ENCODE measurements at places on chromosomes 6 and 20.

DNA sequence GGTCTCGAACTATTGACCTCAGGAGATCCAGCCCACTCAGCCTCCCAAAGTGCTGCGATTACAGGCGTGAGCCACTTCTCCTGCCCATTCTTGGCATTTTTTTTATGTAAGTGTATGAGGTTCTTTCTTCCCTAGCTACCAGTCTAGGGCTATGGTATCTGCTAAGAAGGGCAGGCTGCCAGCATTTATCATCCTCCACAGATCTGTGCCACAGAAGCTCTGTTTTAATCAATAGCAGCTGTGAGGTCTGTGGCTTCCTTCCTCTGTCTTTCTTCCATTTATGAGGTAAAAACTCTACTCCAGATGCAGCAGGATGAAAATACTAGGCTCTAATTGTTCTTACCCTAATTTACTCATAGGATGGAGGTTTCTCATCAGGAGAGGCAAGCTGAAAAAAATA, 1382.4 kb upstream of the ADGRB3 start:
- DNase-seq: no peak

GRCh38 chr6:13302751-13303667, 25.3 kb downstream of the TBC1D7 start:
- DNase-seq: peak; percentile 88

GRCh38 chr6:134258849-134259306, 59.0 kb downstream of the SGK1 start:
- DNase-seq: no peak

GRCh38 chr6:158158123-158158522, 9.9 kb downstream of the SERAC1 start:
- DNase-seq: no peak

DNA sequence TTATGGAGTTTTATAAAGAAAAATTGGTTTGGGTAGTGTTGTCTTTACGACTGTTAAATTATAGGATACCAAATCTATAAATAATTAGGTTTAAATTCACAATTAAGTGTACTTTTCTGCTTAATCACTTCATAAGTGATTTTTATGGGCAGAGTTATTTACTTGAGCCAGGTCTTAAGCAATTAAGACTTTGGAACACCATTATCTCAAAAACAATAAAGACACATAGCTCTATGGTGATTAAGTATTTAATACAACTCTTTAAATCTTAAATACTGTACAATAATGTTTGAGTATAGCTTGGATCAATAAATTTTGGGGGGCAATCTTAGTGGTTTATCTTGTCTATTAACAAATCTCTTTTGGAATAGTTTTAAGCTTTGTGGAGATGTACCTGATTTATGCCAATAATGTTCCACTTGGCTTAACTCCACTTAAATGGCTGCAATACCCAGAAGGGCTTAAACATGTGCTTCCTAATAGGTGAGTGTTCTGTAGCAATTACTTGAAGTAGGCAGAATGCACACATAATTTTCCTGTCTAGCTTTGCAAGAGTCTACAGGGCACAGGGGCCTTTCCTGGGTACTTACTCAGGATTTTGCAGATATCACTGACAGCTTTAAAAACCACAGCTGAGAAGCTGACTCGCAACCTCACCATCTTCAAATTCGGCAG, 7.5 kb downstream of the FERMT1 start:
- DNase-seq: no peak

DNA sequence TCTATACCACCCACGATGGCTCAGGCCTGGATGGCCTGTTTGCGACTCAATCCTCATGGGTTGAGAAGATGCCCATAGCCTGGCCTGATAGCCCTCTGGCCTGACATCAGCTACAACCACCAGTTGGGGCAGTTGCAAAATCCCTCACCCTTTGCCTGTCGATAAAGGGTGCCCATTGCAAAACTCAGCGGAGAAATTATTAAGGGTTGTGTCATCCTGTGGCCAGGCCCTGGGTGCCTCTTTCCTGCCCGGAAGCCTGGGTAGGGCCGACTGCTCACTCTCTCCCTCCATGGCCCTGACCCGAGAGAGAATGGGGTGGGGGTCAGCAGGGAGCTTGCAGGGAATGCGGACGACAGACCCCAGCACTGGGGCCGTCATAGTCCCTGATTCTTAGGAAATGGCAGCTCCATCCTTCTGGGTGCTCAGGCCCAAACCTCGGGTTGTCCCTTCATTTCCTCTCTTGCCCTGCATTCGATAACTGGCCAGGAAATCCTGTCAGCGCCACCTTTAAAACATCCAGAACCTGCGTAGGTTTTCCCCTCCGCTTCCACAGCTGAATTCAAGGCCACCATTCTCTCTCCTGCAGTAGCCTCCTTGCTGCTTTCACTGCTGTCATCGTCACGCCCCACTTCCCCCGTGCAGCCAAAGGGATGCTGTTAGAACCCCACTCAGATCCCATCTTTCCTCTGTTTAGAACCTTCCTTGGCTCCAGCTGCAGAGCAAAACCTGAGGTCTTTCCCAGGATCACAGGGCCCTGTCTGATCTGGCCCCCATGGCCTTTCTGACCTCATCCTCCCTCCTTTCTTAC, 31.1 kb downstream of the CEBPB start:
- no peak for DNase-seq

- DNase-seq: no peak
Observed at GRCh38 chr6:167208819-167209576, 51.2 kb upstream of the GPR31 start.

GRCh38 chr6:35857853-35858252, 52.7 kb downstream of the LHFPL5 start:
- DNase-seq: no peak

- DNase-seq: no peak
Observed at GRCh38 chr6:149031859-149032598, 285.2 kb downstream of the UST start.

DNA sequence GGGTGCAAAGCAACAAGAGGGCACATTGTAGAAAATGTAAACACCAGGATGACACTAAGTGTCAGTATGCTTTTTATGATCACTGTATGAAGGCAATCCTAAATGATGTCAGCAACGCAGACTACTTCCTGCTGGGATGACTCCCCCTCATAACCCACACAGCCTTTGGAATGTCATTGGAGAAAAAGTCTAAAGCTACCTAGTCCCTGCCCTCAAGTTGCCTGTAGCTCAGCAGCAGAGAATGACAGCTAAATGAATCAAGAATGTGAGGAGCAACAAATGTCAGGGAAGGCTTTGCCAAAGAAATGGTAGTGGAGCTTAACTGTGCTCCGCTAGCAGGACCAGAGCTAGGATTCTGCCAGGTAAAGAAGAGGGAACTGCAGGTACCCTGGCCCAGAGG, 555.6 kb downstream of the CD83 start:
- DNase-seq: no peak

GRCh38 chr6:128491610-128492206, 28.7 kb downstream of the PTPRK start:
- DNase-seq: no peak

- DNase-seq: no peak
Observed at GRCh38 chr6:89768324-89768723, 51.3 kb downstream of the MDN1 start.

DNA sequence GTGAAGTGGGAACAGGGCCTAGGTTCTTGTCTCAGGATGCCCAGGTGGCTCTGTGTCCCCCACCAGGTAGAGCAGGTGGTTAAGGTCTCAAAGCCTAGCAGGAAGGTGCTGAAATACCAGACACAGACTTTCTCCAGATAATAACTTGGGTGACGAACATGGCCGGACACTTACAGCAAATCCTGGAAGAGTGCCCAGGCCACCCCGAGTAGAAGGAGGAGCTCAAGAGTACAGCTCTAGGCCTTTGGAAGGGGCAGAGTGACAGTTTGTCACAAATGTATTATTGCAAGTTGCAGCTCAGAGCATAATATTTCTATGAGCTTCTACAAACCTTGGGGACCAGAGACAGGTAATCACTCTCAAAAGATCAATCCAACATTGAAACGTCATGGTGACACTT, 251.6 kb upstream of the SOX4 start:
- no peak for DNase-seq

DNA sequence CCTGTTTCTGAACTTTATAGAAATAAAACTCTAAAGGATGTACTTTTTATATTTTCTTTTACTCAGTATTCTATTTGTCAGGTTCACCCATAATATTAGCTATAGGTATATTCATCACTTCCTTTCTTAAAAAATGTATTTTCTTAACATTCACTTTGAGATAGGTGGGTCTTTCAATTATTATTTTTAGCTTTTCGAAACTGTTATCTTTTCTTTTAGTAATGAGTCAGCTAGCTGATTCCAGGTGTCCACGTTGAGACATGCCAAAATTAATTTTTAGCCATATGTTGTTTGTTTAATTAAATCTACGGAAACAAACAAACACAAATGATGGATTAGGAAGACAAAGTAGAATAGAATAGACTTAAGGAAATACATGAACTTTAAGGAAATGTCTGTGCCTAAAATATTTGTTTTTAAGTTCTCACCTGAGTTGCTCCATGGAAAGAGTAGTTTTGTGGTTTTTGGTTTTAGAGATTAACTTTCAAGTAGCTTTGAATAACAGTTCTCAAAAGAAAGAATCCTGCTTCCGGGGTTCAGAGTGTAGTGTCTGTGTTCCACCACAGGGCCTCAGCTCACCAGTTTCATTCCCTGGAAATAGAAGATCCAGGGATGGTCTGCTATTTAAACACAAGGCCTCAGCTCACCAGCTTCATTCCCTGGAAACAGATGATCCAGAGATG, 435.0 kb downstream of the HAO1 start:
- DNase-seq: no peak

- no peak for DNase-seq
Observed at GRCh38 chr6:37538107-37538506, 38.4 kb upstream of the CCDC167 start.

DNA sequence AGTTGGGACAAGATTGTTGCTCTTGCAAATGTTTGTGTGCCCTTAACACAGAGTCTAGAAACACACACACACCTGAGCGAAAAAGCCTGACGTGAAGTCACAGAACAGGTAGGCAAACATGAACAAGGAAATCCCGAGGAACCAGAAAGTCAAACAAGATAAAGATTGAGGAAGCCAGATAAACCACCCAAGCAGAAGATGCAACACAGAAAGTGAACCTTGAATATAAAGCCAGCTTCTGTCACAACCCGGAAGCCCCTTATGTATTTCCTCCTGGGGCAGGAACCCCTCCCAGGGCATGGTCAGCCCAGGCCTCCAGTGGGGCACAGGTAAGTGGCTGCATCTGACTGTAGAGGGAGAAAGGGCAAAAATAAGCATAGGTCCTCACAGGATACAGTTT, 158.2 kb upstream of the SUPT3H start:
- DNase-seq: no peak

GRCh38 chr6:107692351-107692750, 131.8 kb downstream of the SCML4 start:
- DNase-seq: no peak

- no peak for DNase-seq
Observed at GRCh38 chr6:132132924-132133639, 181.9 kb upstream of the CCN2 start.

DNA sequence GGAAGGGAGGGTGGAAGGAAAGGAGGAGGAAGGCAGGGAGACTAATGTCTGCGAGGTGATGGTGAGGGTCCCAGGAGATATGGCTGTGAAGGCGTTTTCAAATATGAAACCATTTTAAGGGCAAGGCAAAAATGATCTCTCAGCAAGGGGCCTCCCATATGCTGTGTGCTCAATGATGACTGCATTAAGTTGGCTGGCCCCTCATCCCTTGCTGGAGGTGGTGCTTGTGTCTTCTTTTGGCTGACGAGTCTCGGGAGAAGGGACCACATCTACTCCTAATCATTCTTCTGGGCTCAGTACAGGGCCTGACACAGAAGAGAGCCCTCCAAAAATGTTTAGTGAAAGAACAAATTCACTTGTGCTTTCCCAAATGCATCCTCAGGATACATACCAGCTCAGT, 23.0 kb upstream of the MRPS18A start:
- DNase-seq: no peak

GRCh38 chr20:62730481-62730880, 21.8 kb downstream of the NTSR1 start:
- DNase-seq: no peak

GRCh38 chr6:96659084-96659845, 96.3 kb downstream of the FHL5 start:
- no peak for DNase-seq

DNA sequence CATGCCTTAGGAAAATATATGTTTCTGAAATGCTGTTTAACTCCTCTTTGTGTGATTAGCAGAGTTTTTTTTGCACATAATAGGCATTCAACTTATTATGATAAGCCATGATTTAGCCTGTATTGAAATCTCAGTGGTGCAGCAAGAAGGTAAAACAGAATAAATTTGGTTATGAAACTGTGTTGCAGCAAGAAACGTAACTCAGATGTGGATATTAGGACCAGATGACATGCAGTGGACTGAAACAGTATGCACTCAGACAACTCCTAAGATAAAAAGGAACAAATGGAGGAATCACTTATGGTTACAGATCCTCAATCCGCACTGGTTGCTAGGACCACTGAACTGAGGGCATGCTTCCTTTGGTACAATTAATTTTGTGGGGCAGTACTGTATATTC, 254.2 kb upstream of the HSF2 start:
- no peak for DNase-seq

GRCh38 chr20:22807045-22807444, 222.7 kb upstream of the FOXA2 start:
- no peak for DNase-seq

- no peak for DNase-seq
Observed at GRCh38 chr20:6940048-6940447, 172.6 kb downstream of the BMP2 start.

GRCh38 chr20:22490287-22491193, 93.8 kb downstream of the FOXA2 start:
- no peak for DNase-seq

DNA sequence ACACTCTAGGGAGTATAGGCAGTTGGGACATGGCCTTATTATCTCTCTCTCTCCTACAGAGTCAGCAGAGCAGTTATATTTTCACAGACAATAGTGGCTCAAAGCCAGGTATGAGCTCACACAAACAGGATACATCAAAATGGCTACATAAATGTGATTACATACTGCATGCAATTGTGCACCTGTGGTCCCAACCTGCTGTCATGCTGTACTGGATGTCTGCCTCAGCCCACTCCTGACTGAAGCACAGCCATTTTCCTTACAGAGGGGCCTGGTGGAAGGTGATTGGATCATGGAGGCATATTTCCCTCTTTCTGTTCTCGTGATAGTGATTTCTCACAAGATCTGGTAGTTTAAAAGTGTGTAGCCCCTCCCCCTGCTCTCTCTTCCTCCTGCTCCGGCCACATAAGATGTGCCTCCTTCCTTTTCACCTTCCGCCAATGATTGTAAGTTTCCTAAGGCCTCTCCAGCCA, 37.0 kb upstream of the SAMHD1 start:
- DNase-seq: no peak

GRCh38 chr6:87473419-87473903, 687 bp downstream of the SLC35A1 start:
- no peak for DNase-seq

GRCh38 chr20:48186915-48187314, 401.6 kb upstream of the SULF2 start:
- no peak for DNase-seq

- no peak for DNase-seq
Observed at GRCh38 chr20:59664421-59664941, 60.1 kb downstream of the PHACTR3 start.

GRCh38 chr20:52789716-52790115, 182.4 kb upstream of the TSHZ2 start:
- no peak for DNase-seq

- no peak for DNase-seq
Observed at GRCh38 chr6:136764517-136764993, 27.7 kb downstream of the MAP3K5 start.

GRCh38 chr6:167946604-167947003, 50.9 kb upstream of the KIF25 start:
- DNase-seq: no peak

GRCh38 chr20:46215913-46216707, 92.2 kb downstream of the CDH22 start:
- DNase-seq: no peak
